T-helper 1 cell (primary cell): ENCODE measurements at places on chromosomes 13 and 19.

DNA sequence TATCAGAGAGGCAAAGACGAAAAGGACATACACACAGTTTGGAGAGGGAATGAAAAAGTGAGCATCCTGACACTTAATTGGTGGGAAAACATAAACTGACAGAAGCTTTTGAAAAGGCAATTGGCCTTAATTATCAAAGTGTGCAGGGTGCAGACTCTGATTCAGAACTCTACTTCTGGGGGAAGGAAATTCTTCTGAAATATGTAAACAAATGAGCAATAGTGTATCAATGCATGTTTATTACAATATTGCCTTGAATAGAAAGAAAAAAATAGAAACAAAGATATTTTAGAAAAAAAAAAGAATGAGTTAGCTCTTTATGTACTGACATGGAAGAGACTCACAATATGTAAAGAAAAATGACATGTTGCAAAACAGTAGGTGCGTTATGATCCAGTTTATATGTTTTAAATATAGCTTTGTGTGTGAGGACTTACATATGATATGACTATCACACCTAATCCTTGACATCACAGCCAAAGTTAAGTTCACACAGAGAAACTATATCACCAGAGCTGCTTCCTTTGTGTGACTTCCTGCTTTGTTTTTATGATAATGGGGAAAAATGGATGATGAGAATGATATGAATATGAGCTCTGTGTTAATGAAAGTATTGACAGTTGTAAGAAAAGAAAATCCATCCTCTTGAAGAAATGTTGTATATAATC, 182.4 kb downstream of the KCTD12 start:
- no peak for DNase-seq

DNA sequence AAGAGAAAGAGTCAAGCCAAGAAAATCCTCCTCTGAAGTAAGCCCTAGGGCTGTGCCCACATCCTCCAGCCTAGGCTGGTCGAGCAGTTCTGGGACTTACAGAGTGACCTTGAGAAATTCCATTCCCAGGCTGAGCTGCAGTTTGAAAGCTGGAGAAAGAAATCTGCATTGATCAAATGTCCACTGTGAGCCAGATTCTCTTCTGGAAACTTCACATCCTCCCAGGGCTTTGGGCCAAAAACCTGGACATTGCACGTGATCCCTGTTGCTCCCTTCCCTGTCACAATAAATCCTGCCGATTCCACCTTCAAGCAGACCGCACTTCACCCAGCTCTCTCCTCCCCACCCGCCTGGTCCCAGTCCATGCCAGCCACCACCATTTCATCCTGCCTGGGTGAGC, 15.7 kb downstream of the TMEM143 start:
- DNase-seq = no peak

- no peak for DNase-seq
Measured at GRCh38 chr13:112240076-112240475, 136.1 kb upstream of the SPACA7 start.

- DNase-seq = peak; percentile 23
Measured at GRCh38 chr19:50705422-50706019, 14.1 kb downstream of the SHANK1 start.

GRCh38 chr19:5968431-5969373, 9.2 kb downstream of the RANBP3 start:
- no peak for DNase-seq

DNA sequence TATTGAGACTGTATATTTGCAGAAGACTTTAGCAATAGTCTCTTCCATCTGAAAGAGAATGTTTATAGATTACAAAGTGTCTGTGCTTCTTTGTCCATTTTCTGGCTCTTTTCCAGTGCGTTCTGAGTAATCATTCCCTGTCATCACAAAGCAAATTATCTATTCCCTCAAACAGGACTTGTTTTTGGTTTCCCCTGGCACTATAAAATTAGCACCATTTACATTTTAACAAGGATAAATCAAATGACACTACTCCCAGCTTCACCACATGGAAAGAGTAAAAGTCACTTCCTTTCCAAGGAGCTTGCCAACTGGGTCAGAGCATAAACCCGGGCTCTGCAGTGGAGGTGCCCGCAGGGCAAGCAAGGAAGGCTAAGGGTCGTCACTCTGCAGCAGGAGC, 88.1 kb downstream of the SHISA2 start:
- no peak for DNase-seq
